ENCODE measurements at places on chromosomes 5 and 9.

DNA sequence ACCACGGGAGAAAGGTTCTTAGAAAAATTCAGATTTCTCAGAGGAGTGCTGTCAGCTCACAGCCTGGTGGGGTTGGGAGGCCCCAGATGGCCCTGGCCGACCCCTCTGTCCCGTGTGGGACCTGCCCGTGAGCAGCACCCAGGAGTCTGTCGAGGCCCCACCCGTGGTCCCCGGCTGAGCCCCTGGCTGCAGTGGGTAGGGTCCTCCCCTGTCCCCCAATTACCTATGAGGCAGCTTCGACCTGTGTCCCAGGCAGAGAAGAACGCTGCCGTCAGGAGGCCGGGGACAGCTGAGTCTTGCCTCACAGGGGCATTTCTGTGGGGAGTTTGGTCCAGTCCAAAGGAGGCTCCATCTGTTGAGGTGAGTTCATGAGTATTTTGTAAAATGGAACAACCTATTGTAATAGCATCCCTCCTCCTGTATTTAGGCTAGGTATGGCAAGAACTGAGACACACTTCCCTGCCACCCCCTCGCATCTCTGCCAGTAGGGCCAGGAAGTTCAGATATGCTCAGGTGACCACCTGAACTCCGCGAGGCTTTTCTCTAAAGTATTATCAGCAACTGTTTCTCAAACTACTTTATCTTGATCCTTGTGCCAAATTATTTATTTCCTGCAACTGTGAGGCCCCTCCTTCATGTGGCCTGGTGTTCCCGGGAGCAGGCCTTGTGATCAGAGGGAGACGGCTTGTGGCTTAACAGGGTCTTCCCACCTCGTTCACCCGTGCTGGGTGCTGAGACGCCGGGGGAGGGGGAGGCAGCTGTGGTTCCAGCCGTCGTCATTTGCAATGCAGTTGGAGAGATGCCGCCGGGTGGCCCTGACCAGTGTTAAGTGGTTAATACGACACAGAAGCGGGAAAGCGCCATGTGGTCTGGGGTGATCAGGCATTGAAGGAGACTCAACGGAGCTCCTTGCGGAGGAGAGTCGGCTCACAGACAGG lies 1.7 kb downstream of the AHRR start:
- DNase-seq: no peak

DNA sequence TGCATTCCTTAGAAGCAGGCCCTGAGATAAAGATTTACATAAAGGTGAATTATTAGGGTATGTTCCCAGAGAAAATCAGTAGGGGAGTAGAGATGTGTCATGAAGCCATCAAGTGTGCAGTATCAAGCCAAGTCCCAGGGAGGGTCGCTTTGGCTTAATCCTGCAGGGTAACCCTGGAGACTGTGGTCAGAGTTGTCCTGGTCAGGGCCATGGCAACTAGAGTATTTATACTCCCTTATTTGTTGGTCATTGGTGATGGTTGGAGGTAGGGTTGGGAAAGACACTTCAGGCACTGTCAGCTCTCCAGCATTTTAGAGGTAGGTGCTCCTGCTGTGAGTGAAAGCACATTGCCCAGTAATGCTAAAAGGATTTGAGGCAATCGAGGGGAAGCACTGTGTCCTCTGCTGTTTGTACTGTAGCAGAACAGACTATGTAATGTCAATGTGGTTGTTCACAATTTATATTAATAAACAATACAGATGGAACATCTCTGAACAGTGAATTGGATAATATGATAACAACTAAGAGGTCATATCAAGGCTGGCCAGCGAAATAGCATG lies 108.9 kb downstream of the GDNF start:
- no peak for DNase-seq

DNA sequence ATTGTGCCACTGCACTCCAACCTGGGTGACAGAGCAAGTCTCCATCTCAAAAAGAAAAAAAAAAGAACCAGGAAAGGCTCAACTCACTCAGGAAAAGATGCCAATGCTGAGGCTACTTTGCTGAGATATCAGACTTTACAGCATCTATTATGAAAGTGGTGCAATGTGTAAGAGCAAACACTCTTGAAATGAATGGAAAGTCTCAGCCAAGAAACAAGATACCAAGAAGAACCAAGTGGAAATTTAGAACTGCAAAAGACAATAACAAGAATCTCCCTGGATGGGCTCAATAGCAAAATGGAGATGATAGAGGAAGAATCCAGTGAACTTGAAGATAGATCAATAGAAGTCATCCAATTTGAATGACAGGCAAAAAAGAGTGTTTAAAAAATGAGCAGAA lies 37.7 kb downstream of the TSPAN17 start:
- DNase-seq: no peak

DNA sequence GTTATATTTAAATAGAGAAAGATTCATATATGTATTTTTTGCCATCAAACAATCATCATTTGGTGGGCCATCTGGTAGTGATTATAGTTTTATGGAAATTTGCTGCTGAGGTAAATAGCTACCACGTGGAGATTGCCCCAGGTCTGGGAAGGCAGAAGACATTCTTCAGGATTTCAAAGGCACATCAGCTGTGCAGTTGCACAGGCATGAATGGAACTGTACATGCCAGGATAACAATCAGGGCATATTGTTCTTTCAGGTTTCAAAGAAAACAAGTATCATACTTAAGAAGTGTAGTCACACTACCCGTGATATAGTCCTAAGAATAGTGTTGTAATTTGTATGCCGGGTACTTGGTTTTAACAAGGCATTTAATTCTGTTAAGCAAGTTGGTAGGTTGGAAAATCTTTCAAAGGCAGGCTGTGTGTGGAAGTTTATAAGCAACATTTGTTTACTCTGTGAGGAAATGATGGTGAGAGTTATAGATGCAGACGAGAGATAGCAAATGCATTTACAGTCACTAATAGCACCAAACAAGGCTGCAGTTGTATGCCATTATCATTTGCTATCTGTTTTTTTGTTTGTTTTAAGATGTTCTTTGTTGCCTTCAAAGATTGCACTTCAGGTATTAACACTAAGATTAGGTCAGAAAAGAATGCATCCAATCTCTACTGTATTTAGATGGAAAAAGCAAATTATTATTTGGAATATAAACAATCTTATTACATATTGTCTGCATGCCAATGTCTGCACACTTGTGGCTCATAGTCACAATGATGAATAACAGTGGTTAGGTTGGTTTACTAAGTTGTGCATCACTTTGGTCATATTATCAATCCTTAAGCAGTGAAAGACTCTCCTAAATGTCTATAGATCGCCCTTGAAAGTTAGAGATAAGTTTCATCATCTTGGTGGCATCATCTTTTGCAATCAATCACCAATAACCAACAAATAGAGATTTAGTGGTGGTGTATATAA lies 55.3 kb downstream of the RPS23 start:
- no peak for DNase-seq

DNA sequence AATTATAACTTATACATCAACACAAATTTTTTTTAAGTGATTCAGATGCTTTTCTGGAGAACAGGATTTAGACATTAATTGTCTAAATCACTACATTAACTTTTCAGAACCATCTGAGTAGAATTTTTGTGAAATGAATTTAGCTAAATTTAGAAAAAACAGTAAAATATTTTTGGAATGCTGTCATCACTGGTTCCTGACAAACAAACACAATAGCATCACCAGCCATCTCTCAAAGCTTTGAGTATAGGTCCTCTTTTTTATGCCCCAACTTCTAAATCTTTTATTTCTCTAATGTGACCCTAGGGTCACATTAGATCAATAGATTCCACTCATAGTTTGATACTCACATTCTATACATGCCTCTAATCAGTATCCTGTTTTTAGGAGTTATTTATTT lies 104.6 kb downstream of the PRR16 start:
- no peak for DNase-seq

DNA sequence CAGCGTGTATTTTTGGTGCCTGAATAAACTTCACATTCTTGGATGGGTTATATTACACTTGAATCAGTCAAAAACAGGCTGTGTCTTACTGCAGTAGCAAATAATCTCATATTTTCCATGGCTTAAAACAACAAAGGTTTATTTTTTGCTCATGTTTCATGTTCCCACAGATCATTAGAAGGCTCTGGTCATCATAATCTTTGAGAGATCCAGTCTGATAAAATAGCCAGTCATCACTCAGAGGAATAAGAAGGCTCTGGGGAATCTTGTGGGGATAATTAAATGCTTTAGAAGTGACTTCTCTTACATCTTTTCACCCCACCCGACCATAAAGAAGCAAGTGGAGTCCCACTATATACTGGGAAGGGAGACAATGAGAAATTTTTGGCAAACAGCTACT lies 417.7 kb downstream of the PSAT1 start:
- no peak for DNase-seq

GRCh38 chr5:54517512-54518145 lies at the start of gene SNX18:
Gene SNX18, plus strand, starts transcription at chr5:54517759. Its CDS starts 194 bp downstream, at chr5:54517953.
- peak; percentile 92 for DNase-seq

- DNase-seq: no peak
Observed at GRCh38 chr5:150579462-150580400, 60.7 kb upstream of the SYNPO start.
